CD8-positive, alpha-beta memory T cell (primary cell): ENCODE measurements at places on chromosomes 13 and 19. TPM values are rescaled to one million over a fixed set of nuclear protein-coding genes. Genes with fewer than 3 reads are reported as not detected.

DNA sequence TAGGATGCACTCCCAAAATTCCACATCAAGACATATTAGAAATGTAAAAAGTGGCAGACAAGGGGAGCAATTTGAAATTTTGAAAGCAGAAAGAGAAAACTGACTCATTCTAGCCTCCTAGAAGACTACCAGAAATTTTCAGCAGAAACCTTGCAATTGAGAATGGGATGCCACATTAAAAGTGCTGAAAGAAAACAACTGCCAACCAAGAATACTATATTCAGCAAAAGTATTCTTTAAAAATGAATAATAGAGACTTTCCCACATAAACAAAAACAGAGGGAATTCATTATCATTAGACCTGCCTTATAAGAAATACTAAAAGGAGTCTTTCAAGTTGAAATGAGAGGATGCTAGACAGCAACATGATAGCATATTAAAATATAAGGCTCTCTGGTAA lies 78.3 kb upstream of the HTR2A start:
- H3K27ac ChIP-seq = no peak overlapping the region
- H3K27me3 ChIP-seq = no peaks in the 10 kb centered on the region
- no peak for DNase-seq
- H3K4me3 ChIP-seq = no peak overlapping the region

DNA sequence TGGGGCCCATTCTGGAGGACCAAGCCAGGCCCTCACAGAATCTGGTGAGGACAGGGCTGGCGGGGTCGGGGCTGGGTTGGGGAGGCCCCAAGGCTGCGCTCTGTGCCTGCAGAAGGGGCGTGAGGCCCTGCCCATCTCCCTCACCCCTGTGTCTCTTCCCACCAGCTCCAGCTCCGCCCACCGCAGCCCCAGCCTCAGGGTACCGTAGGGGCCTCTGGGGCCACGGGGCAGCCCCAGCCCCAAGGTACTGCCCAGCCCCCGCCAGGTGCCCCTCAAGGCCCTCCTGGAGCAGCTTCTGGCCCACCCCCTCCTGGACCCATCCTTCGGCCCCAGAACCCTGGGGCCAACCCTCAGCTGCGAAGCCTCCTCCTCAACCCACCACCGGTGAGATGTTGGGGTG lies 15.4 kb upstream of the PTOV1 start:
- no peak overlapping the region for H3K4me3 ChIP-seq
- no peak overlapping the region for H3K27ac ChIP-seq
- no peak for DNase-seq

DNA sequence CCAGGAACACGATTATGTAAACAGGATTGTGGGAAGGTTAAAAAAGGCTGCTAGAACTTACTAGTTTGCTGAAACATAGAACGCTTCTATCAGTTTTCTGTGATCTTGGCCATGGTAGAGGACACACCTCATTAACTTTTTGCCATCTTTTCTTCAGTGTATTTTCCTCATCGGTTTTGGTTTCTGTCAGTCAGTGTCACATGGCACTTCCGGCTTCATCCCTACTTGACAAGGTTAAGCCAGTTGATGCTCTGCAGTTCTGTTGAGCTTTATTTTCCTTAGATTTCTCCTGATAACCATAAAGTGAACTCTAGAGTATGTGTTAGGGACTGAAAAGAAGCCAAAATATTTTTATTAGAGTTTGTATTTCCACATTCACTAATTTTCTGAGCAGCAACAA lies 147.5 kb downstream of the NDFIP2 start:
- no peaks in the 10 kb centered on the region for H3K36me3 ChIP-seq
- no peak overlapping the region for H3K27ac ChIP-seq
- no peak overlapping the region for H3K4me3 ChIP-seq
- no peak for DNase-seq
- H3K4me1 ChIP-seq = no peaks in the 10 kb centered on the region

DNA sequence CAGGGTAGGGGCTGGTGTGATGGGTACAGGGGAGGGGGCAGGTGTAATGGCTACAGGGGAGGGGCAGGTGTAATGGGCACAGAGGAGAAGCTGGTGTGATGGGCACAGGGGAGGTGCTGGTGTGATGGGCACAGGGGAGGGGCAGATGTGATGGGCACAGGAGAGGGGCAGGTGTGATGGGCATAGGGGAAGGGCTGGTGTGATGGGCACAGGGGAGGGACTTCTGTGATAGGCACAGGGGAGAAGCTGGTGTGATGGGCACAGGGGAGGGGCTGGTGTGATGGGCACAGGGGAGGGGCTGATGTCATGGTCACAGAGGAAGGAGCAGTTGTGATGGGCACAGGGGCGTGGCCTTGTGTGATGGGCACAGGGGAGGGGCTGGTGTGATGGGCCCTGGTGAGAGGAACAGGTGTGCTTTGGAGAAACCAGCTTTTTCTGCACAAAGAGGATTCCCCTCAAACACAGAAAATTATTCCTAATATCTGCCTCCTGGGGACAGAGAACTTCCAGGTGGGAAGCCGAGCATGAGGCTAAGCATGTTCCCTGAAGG lies 38.6 kb upstream of the POP4 start:
- no peaks in the 10 kb centered on the region for H3K36me3 ChIP-seq
- no peak for DNase-seq
- no peaks in the 10 kb centered on the region for H3K4me1 ChIP-seq
- no peak overlapping the region for H3K27ac ChIP-seq
- no peak overlapping the region for H3K4me3 ChIP-seq

- no peaks in the 10 kb centered on the region for H3K36me3 ChIP-seq
- no peaks in the 10 kb centered on the region for H3K27me3 ChIP-seq
- DNase-seq = no peak
- no peaks in the 10 kb centered on the region for H3K4me1 ChIP-seq
Observed at GRCh38 chr13:21124852-21125251, 51.5 kb downstream of the SKA3 start.

DNA sequence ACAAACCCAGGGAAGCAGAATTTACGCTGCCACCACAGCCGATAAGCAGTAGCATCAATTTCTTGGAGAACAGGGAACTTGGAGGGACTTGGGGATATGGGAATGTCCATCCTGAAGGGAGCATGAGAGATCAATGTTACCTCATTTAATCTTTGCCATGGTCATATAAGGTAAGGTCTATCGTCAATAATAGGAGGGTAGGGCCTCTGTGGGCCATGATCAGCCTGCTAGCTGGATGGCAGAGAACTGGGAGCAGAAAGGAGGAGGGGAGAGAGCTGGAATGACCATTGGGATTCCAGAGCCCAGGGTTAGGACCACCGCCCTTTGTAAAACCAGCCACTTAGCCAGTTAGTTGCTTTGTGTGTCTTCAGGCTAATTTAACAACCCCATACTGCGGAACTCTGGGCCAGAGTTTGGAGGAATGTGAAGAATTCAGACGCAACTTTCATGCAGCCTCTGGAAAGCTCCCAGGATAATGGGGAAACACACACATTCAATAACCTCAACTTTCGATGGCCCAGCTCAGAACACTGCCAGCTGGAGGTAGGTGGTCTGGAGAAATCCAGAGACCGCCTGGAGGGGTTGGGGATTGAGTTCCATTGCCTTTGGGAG lies 40.3 kb downstream of the ZNF557 start:
- DNase-seq = no peak
- H3K36me3 ChIP-seq = no peaks in the 10 kb centered on the region
- H3K4me3 ChIP-seq = no peak overlapping the region
- H3K27me3 ChIP-seq = no peaks in the 10 kb centered on the region

DNA sequence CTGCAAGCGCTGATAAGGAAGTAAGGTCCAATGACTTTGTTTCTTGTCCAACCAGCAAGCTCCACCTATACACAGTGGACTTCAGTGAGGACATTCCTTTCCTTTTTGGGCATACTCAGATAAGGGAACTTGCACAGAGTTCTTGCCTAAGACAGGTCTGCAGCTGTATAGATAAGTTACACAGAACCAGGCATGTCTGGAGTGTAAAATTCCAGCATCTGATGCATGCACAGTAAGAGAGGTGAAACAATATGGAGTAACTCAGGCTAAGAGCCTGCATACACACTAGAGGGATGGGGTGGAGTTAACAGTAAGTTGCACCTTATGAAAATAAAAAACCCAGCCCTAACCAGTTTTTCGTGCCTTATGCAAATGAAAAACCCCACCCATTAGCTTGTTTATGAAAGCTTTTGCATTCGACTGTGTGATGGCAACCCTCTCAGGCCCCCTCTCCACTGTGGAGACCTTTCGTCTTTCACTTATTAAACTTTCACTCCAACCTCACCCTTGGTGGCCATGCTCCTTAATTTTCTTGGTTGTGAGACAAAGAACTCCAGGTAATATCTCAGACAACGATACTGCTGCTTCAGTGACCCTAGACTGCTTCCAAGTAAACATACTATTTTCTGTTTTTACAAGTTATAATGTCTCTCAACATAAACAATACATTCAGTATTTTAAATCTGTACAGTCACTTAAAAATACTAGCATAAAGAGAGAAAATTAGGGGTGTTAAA lies 2859.0 kb upstream of the PCDH20 start:
- no peak overlapping the region for H3K4me3 ChIP-seq
- no peaks in the 10 kb centered on the region for H3K27me3 ChIP-seq
- no peaks in the 10 kb centered on the region for H3K4me1 ChIP-seq
- no peak overlapping the region for H3K27ac ChIP-seq
- no peak for DNase-seq

DNA sequence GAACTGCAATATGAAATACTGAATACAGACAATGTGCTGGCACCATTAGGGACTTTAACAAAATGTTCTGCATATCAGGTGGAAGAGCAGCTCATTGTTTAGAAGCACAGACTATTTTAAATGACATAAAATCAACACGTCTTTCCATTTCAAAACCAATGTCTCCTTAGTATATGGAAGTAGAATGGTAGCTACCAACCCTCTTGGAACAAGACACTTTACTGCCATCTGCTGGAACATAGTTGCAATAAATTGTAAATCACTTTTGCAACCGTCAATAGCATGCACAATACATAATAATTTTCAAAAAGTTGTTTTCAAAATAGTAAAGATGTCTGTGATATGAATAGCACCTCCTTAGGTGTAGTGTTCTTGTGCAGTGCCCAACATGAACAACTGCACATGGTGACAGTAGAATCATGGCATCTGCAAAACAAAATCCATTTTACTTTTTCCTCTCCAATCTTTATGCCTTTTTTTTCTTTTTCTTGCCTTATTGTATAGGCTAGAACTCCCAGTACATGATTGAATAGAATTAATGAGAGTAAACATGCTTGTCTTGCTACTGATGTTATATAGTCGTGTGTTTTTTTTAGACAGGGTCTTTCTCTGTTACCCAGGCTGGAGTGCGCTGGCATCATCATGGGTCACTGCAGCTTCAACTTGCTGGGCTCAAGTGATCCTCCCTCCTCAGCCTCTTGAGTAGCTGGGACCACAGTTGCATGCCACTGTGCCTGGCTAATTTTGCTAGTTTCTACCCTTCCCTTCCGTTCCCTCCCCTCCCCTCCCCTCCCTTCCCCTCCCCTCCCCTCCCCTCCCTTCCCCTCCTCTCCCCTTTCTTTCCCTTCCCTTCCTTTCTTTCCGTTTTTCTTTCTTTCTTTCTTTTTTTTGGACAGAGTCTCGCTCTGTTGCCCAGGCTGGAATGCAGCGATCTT lies 7.8 kb upstream of the LYPD5 start:
- no peaks in the 10 kb centered on the region for H3K4me1 ChIP-seq
- no peaks in the 10 kb centered on the region for H3K36me3 ChIP-seq
- H3K4me3 ChIP-seq = no peak overlapping the region
- H3K27ac ChIP-seq = no peak overlapping the region

DNA sequence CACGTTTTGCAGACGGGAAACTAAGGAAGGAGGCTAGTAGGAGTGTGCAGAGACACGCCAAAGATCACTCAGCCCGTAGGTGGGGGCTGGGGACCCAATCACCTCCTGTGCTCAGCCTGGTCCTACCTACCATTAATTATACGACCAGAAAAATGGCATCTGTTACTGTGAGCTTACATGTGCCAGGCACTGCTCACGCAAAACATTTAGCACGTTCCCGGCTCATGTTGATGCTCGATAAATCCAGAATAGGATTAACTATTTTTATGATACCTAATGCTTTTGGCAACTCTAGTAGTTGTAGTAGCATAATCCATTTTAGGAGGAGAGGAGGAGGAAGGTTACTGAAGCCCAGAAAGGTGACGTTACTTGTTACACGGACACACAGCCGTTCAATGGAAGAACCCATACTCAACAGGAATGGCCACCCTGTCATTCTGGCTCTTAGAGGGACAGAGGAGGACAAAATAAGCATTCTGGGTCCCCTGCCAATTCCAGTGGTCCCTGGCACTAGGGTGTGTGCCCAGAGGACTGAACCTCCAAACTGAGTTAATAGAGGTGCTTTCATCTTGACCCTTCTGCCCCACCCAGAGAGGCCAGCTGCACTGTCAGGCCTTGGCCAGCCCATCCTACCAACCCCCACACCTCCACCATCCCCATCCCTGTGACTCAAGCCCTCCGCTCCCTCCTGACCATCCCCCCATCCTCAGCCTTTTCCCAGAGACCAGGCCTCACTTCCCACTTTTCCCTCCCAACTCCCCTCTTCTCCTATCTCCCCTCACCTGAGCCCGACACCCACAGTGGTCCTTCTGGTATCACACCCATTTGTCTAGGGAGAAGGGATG lies 5.0 kb upstream of the EML2 start:
- peaks cover 42% of the 10 kb centered on the region for H3K4me1 ChIP-seq
- DNase-seq = no peak
- no peaks in the 10 kb centered on the region for H3K27me3 ChIP-seq
- no peak overlapping the region for H3K4me3 ChIP-seq

DNA sequence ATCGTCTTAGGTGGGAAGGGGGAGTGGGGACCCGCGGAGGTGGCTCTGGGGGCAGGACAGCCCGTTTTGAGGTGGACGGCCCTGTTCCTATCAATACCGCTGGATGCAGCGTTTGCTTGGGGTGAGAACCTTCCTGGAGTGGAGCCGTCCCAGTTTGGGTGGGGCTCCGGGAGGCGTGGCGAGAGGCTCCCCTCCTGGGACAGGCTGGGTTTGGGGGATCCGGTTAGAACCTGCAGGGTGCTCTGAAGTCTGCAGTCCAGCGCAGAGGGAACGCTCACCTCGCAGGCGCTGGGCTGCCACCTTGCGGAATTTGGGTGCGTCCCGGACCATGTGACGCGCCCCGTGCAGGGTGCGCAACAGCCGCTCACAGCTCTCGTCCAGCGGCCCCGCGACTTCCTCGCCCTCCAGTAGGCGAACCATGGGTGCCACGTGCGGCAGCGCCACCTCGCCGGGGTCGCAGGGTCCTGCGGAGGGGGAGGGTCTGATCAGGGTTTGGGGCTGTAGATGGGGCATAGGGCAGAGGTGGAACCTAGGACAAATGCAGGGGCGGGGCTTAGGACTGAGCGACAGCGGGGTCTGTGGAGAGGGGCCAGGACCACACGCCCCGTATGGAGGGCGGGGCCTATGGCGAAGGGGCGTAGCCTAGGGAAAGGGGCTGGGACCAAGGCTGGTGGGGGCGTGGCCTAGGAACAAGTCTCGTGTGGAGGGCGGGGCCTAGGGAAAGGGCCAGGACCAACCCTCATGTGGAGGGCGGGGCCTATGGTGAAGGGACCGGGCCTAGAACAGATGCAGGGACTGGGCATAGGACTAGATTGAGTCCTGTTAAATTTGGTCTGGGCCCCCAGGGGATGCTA lies 13.8 kb downstream of the SH2D3A start:
- H3K36me3 ChIP-seq = peaks cover 23% of the 10 kb centered on the region
- peak overlapping the region; percentile 34 for H3K4me3 ChIP-seq
- H3K4me1 ChIP-seq = no peaks in the 10 kb centered on the region
- no peaks in the 10 kb centered on the region for H3K27me3 ChIP-seq

VAV1 gene
- 51.9 TPM for total RNA-seq
